ENCODE measurements at places on chromosomes 13 and 19. TPM values are rescaled to one million over a fixed set of nuclear protein-coding genes. Genes with fewer than 3 reads are reported as not detected.
A peak's percentile ranks its signal among the peaks of the same experiment; 100 is the strongest.

- no peak overlapping the region for H3K27ac ChIP-seq
- peaks cover 2% of the 10 kb centered on the region for H3K27me3 ChIP-seq
- no peak overlapping the region for H3K4me3 ChIP-seq
- peak; percentile 54 for DNase-seq
These were observed 112.5 kb upstream of the SLC7A1 start for GRCh38 chr13:29707876-29708543.

DNA sequence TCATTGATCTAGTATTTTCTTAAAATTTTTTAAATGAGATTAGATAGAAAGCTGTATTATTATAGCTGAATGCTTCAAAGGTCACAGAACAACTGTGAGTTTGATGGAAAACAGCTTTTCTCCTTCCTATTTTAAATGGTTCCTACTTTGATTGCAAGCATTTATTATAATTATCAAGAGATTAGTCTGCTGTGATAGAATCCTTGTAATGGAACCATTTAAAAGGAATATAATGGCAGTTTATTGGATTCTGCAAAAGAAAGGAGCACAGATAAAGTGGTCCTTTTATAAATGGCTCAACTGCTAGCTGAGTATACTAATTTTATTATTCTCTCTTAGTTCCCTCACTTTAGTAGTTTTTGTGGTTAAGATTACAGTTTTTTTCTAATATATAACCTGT lies 87.0 kb downstream of the MAB21L1 start:
- no peak overlapping the region for H3K4me3 ChIP-seq
- no peak for DNase-seq
- H3K27me3 ChIP-seq = no peaks in the 10 kb centered on the region
- no peak overlapping the region for H3K27ac ChIP-seq
- H3K4me1 ChIP-seq = peaks cover 11% of the 10 kb centered on the region

GRCh38 chr13:22929381-22930126 lies 251.2 kb upstream of the SGCG start:
- no peaks in the 10 kb centered on the region for H3K36me3 ChIP-seq
- no peak overlapping the region for H3K4me3 ChIP-seq
- DNase-seq = no peak

The POU2F2 gene
- total RNA-seq = 6.4 TPM

The ZNF565 gene
- total RNA-seq = 2.5 TPM

DNA sequence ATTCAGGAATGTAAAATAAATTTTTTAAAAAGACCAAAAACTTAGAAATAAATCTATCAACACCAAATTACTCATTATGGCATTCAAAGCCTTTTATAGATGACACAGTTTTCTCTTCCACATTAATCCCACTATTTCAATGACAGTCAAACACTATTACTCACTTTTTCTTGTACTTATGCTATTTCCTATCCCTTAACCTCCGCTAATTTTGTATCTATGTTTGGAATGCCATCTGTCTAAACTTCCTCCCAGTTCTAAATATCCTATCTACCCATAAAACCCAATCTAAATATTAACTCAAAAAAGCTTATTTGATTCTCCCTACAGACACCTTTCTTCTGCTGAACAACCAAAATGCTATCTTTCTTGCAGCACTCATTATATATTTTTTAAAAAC lies 203.5 kb downstream of the ENOX1 start:
- peaks cover 16% of the 10 kb centered on the region for H3K4me1 ChIP-seq
- H3K27me3 ChIP-seq = peaks cover 6% of the 10 kb centered on the region
- peak; percentile 13 for DNase-seq
- no peak overlapping the region for H3K4me3 ChIP-seq
- no peak overlapping the region for H3K27ac ChIP-seq

GRCh38 chr13:51329606-51330005 lies 9.9 kb upstream of the SERPINE3 start:
- peaks cover 13% of the 10 kb centered on the region for H3K4me1 ChIP-seq
- no peak overlapping the region for H3K4me3 ChIP-seq
- peaks cover 4% of the 10 kb centered on the region for H3K27me3 ChIP-seq
- H3K27ac ChIP-seq = no peak overlapping the region
- DNase-seq = no peak
- H3K36me3 ChIP-seq = no peaks in the 10 kb centered on the region

DNA sequence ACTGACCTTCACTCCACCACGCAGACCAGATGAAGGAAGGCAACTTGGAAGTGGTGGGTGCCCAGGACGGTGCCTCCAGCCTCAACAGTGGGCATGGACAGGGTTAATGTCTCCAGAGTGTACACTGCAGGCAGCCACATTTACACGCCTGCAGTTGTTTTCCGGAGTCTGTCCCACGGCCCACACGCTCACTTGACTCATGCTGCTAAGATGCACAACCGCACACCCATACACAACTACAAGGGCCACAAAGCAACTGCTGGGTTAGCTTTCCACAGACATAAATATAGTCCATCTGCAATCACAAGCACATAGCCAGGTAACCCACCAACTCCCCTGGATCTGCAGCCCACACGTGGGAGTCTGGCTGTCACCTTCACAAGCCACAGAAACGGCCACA lies 12.6 kb upstream of the AXL start:
- no peak overlapping the region for H3K27ac ChIP-seq
- H3K36me3 ChIP-seq = no peaks in the 10 kb centered on the region
- H3K27me3 ChIP-seq = peaks cover 10% of the 10 kb centered on the region
- no peak overlapping the region for H3K4me3 ChIP-seq
- peaks cover 27% of the 10 kb centered on the region for H3K4me1 ChIP-seq
- no peak for DNase-seq

DNA sequence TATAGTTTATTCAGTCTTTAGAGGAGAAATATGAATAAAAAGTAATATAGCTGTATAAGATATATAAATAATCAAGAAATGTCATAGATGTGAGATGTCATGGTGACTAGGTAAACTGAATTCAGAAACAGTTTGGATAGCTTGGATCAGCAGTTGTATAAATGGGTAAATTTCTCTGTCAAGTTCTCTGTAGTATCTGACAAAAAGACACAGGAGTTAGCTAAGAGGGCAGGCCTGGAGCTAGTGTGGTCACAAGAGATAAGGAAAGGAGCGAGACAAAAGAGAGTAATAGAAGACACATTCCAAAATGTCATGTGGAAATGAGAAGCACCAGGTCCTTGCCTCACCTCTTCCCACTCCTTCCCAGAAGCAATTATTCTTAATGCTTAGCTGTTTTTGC lies 349.0 kb downstream of the LMO7 start:
- no peak overlapping the region for H3K27ac ChIP-seq
- no peaks in the 10 kb centered on the region for H3K36me3 ChIP-seq
- H3K27me3 ChIP-seq = no peaks in the 10 kb centered on the region
- no peak overlapping the region for H3K4me3 ChIP-seq
- no peaks in the 10 kb centered on the region for H3K4me1 ChIP-seq
- DNase-seq = no peak

The JAK3 gene
- 0.37 TPM for total RNA-seq

The PGLYRP1 gene
- total RNA-seq = not detected

The ZFP30 gene
- 7.5 TPM for total RNA-seq

The RYR1 gene
- total RNA-seq = not detected

The GJA3 gene
- total RNA-seq = not detected
